ENCODE measurements at places on chromosomes 11 and 22.

- ATAC-seq = no peak
Observed at GRCh38 chr11:117550466-117550865, 222.8 kb downstream of the CEP164 start.

GRCh38 chr22:48303369-48303725 is 1524.3 kb downstream of the BRD1 start:
- no peak for ATAC-seq

DNA sequence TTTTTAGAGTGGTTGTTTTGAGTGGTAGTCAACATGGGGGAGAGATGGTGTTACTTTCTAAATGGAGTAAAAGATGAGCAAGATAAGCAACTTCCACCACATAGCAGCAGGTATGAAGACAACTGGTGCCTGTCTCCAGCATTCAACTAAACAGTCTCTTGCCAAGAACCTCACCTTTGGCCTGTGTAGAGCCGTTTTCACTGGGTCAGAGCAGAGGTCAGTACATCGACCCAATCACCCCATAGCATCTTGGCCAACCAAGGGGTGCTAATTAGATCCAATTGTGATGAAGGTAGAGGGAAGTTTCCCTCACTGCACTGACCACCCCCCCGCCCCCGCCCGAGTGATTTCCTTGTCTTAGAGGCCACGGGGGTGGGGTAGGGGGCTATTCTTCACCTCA is 188.2 kb downstream of the BLID start:
- no peak for ATAC-seq

DNA sequence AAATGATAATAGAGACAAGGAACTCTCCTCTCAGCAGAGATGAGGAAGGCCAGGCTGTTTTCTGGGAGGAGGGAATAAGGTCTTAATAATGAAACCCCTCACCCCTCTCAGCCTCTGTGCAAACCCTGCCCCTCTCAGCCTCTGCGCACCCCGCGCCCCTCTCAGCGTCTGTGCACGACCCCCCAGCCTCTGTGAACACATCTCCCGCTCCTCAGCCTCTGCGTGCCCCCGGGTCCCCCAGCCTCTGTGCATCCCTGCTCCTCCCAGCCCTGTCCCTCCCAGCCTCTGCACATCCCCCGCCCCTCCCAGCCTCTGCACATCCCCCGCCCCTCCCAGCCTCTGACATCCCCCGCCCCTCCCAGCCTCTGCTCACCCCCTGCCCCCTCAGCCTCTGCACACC is 837.8 kb downstream of the TBC1D22A start:
- ATAC-seq = no peak

- no peak for ATAC-seq
Observed at GRCh38 chr11:14623036-14623435, 20.6 kb upstream of the PDE3B start.

GRCh38 chr11:44398266-44399030 is 88.5 kb upstream of the ALX4 start:
- no peak for ATAC-seq

GRCh38 chr11:134441281-134441680 is 29.2 kb upstream of the B3GAT1 start:
- ATAC-seq = peak; percentile 96

DNA sequence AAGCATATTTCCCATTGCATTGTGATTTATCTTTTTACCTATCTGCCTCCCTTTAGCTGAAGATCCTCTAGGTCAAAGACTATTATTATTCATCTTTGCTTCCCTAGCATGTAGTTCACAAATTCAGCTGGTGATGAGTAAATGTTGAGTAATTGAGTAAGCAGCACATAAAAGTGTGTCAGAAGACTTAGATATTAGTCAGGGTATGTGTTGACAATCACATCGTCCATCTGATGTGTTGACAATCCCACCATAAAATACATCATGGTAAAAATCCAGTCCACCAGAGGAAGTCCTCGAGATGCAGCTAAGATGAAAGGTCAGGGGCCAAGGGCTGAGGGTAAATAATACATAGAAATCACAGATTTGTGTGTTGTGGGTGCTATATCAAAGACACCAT is 22.9 kb upstream of the ABTB2 start:
- peak; percentile 32 for ATAC-seq

DNA sequence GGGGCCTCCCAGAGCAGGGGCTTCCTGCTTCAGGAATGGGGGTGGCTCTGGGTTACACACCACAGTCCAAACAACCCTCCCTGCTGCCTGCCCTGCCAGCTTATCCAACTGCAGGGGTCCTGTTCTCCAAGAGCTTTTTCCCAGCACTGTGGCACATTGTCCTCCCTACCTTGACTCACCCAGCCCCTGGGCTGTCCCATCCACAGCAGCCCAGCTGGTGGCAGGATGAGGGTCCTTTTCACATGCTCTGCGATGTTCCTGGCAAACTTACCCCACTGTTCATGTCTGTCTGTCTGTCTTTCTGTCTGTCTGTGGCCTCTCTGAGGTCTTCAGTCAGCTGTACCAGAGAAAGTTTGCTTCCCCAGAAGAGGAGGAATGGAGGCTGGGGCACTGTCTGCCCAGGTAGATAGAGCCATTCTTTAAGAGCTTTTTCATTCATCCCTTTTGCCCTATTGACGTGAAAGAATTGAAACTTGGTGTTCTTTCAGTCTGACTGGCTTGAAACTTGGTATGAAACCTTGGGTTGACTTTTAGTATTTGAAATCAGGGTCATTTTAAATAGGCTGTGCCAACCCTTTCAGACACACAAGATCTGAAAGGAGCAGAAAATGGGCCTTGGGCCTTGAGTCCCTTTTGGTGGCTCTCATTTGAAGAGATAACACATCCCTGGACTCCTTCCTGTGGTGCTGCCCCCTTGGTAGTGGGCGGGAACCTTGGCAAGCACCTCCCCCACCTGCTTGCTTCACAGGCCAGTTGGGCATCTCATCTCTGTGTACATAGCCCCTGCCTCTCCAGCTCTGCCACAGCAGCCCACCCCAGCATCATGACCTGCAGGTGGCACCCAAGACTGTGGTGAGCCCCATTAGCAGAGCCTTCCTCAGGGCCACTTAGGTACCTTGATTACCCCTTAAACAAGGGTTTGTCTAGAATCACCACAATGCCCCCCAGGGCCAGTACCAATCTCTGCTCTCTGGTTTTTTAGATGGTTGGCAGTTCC is 74.6 kb upstream of the SUSD2 start:
- ATAC-seq = no peak

DNA sequence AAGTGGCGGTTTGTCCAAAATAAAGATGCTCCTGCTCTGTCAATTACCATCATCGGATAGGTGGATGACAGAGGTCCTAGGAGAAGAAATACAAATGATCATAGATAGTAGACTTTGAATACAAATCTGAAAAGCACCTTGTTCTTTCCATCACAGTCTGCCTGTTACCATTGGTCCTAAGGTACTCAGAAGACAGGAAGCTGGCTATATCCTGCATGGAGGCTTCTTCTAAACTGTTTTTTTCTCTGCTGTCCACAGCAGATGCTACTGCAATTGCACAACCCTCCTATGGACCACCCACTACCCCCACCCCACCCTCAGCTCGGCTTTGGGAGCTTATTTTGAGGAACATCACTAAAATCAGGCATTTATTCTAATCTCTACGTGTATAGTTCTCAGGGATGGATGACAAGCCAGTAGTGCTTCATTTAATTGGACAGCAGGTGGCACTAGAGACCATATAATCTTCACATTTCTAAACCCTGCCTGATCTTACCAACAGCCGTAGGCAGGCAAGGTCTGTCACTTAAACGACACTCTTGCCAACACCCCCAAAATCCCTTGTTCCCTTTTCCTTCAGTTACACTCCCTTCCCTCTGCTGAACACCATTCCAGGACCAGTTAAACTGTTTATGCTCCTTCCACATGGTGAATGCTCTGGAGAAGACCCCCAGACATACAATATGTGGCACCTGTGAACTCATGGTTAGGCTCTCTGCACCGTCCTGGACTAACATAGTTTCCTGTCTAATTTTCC is 6.6 kb upstream of the PTS start:
- ATAC-seq = peak; percentile 96

DNA sequence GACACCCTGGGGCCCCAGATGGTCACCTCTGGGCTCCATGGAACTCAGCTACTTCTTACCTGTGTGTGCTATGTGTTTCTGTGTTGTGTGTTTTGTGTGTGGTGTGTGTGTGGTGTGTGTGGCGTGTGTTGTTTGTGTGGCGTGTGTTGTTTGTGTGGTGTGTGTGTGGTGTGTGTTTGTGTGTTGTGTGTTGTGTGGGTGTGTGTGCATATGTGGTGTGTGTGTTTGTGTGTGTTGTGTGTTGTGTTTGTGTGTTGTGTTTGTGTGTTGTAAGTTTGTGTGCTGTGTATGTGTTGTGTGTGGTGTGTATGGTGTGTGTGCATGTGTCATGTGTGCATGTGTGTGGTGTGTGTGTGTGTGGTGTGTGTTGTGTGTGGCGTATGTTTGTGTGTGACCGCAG is 3.8 kb upstream of the WNT7B start:
- ATAC-seq = no peak

DNA sequence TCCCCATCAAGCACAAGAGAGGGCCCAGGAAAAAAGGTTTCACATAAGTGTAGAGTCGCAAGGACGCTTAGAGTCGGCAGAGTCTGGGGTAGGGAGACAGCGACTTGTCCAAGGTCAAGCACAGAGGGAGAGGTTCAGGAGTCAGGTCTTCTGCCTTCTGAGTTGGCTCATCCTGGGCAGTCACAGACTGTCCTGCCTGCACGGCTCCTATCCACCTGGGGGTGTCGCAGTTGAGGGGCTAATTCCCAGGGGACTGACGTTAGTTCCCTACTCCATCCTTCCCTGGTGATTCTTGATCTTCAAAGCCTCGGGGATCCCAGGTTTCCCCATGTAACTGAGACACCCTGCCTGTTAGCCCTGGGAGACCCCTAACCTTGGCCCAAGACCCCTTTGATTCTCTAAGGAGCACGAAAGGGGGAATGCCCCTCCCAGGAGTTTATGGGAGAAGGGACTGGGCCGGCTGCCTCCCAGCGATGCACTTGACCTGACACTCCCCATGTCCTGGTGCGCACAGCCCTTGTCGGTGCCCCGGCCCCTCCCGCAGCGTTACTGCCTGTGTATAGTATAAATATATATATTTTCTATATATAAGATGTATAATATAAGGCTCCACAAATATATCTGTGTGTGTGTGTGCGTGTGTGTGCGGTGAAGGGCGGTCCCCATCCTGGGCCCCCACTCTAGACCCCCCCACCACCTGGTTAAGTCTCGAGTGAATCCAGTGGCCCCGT is 14.7 kb upstream of the TAB1 start:
- ATAC-seq = peak; percentile 13

- no peak for ATAC-seq
Observed at GRCh38 chr11:117972629-117973502, 13.3 kb upstream of the IL10RA start.

- ATAC-seq = no peak
Observed at GRCh38 chr11:27061461-27061821, 20.8 kb downstream of the BBOX1 start.

- no peak for ATAC-seq
Observed at GRCh38 chr11:35494957-35495490, 30.4 kb downstream of the PAMR1 start.

DNA sequence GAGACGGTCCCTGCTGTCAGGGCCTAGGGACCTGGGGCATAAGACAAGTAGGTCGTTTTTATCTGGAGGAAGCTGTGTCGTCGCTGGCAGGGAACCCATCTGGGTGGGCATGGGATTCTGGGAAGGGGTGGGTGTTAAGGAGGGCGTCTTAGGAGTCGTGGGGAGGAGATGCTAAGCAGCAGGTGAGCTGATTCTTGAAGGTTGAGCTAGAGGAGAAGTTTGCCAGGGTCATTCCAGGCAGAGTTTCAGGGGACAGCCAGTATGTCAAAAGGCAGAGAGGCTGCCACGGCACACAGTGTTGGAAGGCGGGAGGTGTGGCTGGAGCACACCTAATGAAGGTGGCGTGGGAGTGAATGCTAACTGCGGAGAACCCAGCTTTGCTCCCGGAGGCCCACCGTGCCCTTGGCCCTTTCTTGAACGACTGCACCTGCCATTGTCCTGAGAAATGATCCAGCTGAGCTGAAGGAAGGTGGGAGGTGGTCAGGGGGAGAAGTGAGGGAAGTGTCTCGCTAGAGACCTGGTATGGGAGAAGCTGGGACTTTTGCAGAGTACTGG is 1.3 kb downstream of the FAM118A start:
- ATAC-seq = no peak

GRCh38 chr11:92122561-92122960 is 102.1 kb upstream of the FAT3 start:
- peak; percentile 83 for ATAC-seq

DNA sequence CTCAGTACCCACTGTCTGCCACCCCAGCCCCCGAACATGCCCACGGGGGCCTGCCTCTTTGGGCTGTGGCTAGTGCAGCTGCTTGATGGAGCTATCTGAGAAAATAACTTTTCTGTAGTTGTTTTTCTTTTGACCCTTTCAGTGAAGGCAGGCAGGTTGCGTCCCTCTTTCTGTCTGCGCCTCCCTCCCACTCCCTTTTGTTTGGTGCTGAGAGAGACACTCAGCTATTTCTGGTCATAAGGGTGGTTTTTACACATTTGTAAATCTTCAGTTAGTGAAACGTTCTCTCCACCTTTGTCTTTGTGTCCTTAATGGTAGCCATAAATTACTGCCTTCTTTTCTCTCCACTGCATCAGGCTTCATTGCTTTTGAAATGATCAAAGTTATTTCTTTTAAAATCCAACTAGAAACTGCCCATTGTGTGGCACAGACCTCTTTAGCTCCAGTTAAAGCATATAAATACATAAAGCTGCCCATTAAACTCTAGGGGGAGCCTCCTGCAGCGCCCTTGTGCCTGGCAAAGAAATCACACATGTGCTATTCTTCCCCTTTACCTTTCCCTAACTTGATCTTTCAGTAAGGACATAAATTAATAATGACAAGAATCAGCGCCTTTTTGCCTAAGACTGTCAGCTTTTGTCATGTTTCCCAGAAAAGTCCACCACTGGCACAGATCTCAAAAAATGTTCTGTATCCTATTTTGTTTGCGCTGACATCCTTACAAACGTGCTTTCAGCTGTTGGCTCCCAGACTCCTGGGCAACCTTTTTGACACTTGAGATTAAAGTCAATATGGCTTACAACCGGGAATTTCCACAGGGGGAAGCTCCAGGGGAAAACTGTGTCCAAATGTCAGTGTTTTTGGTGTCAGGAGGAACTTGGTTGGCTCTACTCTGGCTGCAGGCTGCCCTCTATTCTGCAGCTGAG is 1.7 kb upstream of the SCUBE2 start:
- ATAC-seq = no peak

DNA sequence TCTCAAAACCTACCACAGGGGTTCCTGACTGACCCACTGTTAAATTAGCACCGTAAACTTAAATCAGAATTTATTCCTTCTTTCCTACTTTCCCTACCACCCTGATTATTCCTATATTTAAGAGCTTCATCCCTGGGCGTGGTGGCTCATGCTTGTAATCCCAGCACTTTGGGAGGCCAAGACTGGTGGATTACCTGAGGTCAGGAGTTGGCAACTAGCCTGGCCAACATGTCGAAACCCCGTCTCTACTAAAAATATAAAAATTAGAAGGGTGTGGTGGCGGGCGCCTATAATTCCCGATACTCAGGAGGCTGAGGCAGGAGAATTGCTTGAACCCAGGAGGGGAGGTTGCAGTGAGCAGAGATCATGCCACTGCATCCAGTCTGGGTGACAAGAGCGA is 20.3 kb downstream of the ALG9 start:
- ATAC-seq = no peak

DNA sequence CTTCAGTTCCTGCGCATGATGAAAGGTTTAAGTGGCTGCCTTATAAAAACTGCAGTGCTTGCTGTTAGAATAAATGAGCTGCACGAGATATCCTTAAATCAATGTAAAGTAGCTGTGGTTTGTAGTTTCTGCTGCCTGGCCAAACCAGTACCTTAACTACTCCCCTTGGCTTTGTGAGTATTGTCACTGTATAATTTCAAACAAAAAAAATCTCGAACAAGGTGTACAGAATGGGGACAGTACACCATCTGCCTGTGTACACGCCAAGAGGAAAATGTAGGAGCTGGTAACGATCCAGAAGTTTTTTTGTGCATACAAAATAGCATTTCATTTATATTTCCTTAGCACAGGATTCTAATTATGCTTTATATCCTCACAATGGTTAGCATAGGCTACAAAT is 20.6 kb upstream of the NDUFC2 start:
- no peak for ATAC-seq
